ENCODE measurements at places on chromosomes 2 and 18.
A peak's percentile ranks its signal among the peaks of the same experiment; 100 is the strongest.

GRCh38 chr2:65053199-65053598, 3.0 kb upstream of the CEP68 start:
- no peaks in the 10 kb centered on the region for H3K36me3 ChIP-seq
- H3K4me1 ChIP-seq, result peaks cover 20% of the 10 kb centered on the region
- H3K27me3 ChIP-seq, result no peaks in the 10 kb centered on the region
- no peak for DNase-seq
- no peak overlapping the region for H3K4me3 ChIP-seq
- H3K27ac ChIP-seq, result no peak overlapping the region

GRCh38 chr18:60445341-60445740, 72.8 kb upstream of the MC4R start:
- peaks cover 14% of the 10 kb centered on the region for H3K27me3 ChIP-seq
- no peak overlapping the region for H3K4me3 ChIP-seq
- DNase-seq, result no peak
- no peak overlapping the region for H3K27ac ChIP-seq

- H3K36me3 ChIP-seq, result peaks cover 3% of the 10 kb centered on the region
- DNase-seq, result no peak
- H3K4me1 ChIP-seq, result peaks cover 33% of the 10 kb centered on the region
Measured at GRCh38 chr2:46296216-46296839, 879 bp upstream of the EPAS1 start.

- H3K4me1 ChIP-seq, result no peaks in the 10 kb centered on the region
- no peaks in the 10 kb centered on the region for H3K27me3 ChIP-seq
- no peak overlapping the region for H3K4me3 ChIP-seq
- H3K36me3 ChIP-seq, result peaks cover 33% of the 10 kb centered on the region
Measured at GRCh38 chr18:76909439-76909838, 87.1 kb downstream of the ZNF236 start.

- peaks cover 3% of the 10 kb centered on the region for H3K36me3 ChIP-seq
- no peak overlapping the region for H3K4me3 ChIP-seq
- no peaks in the 10 kb centered on the region for H3K4me1 ChIP-seq
- H3K27me3 ChIP-seq, result no peaks in the 10 kb centered on the region
Measured at GRCh38 chr2:163198972-163199371, 360.4 kb upstream of the KCNH7 start.

- no peak overlapping the region for H3K27ac ChIP-seq
- no peak overlapping the region for H3K4me3 ChIP-seq
- H3K4me1 ChIP-seq, result no peaks in the 10 kb centered on the region
- peaks cover 12% of the 10 kb centered on the region for H3K27me3 ChIP-seq
- peaks cover 3% of the 10 kb centered on the region for H3K36me3 ChIP-seq
Measured at GRCh38 chr2:113686537-113686936, 59.5 kb downstream of the RABL2A start.

DNA sequence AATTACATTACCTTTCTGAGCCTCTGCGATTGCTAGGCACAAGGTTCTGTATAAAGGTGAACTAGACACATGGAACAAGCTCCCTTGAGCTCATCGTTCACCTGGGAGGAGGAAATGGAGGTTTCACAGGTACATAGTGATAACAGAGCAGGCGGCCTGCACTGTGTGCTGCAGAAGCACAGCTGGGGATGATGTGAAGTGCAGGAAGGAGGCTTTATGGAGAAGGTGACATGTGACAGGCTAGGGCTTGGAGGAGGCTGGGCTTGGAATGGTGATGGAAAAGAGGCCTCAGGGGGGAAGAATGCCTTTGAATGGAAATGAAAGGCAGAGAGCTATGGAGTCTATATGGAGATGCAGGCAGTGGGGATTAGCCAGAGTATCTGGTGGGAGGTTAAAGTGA, 22.9 kb downstream of the MARCHF4 start:
- H3K27me3 ChIP-seq, result no peaks in the 10 kb centered on the region
- H3K4me3 ChIP-seq, result no peak overlapping the region
- DNase-seq, result no peak
- H3K27ac ChIP-seq, result no peak overlapping the region

- no peaks in the 10 kb centered on the region for H3K36me3 ChIP-seq
- H3K27me3 ChIP-seq, result no peaks in the 10 kb centered on the region
- H3K4me3 ChIP-seq, result peak overlapping the region; percentile 55
- H3K27ac ChIP-seq, result peak overlapping the region; percentile 100
- peaks cover 81% of the 10 kb centered on the region for H3K4me1 ChIP-seq
- DNase-seq, result no peak
Measured at GRCh38 chr2:11406958-11407381, 59.0 kb downstream of the E2F6 start.

DNA sequence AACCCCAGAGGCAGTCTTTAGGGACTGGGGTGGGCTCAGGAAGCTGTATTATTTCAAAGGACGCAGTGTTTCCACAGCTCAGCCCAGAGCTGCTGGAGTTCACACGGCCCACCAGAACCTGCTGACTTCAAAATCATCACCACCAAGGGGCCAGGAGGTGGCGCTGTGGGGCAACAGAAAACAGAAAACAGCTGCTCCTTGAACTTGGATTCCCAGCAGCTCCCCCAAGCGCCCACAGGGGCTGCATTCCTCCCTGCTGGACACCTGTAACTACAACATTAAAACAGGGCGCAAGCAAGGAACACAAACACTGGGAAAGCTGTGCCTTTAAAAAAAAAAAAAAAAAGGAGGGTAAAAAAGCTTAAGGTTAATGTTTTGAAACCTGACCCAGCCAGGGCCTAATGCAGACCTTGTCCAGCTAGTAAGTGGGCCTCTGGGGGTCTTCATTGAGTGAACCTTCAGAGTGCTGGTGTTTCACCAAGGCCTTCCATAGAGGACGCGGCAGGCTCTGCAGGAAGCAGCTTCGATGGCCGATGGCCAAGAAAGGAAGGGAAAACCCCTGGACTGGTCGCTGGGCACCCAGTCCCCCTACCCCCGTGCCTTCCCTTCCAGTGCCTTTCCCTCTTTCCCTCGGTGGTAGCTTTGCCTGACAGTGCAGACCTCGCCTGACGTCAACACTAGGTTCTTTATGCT, 25.9 kb downstream of the MLPH start:
- no peaks in the 10 kb centered on the region for H3K4me1 ChIP-seq
- H3K27me3 ChIP-seq, result no peaks in the 10 kb centered on the region
- no peaks in the 10 kb centered on the region for H3K36me3 ChIP-seq
- DNase-seq, result peak; percentile 87
- no peak overlapping the region for H3K27ac ChIP-seq

- no peak overlapping the region for H3K4me3 ChIP-seq
- H3K27me3 ChIP-seq, result peaks cover 16% of the 10 kb centered on the region
- H3K27ac ChIP-seq, result no peak overlapping the region
- peaks cover 5% of the 10 kb centered on the region for H3K4me1 ChIP-seq
Measured at GRCh38 chr2:128664499-128664971, 345.9 kb upstream of the HS6ST1 start.

- H3K27me3 ChIP-seq, result peaks cover 23% of the 10 kb centered on the region
- H3K4me1 ChIP-seq, result no peaks in the 10 kb centered on the region
- no peak overlapping the region for H3K27ac ChIP-seq
Measured at GRCh38 chr2:40797120-40797519, 345.2 kb upstream of the SLC8A1 start.

GRCh38 chr18:74516271-74517235, 17.7 kb upstream of the CNDP1 start:
- H3K36me3 ChIP-seq, result peaks cover 45% of the 10 kb centered on the region
- H3K4me1 ChIP-seq, result no peaks in the 10 kb centered on the region
- H3K27ac ChIP-seq, result no peak overlapping the region
- H3K4me3 ChIP-seq, result no peak overlapping the region
- no peaks in the 10 kb centered on the region for H3K27me3 ChIP-seq
- no peak for DNase-seq

DNA sequence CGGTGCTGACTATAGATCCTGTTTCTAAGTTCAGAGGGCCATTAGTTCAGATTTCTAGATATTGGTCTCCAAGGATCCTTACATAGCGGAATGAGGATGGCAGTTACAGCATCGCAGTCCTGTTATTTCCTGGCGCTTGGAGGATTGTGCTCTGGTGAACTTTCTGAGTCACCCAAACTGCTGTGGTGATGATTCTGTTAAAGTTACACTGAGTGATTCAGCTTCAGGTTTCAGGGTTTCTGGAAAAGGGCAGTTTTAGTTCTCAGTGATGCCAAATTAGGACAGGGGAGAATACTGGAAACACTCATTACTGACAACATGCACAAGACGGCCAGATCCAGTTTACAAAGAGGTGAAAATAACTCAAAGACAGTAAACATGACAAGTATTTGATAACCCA, 52.1 kb upstream of the ANKRD62 start:
- DNase-seq, result no peak
- no peak overlapping the region for H3K4me3 ChIP-seq
- peaks cover 23% of the 10 kb centered on the region for H3K4me1 ChIP-seq
- no peaks in the 10 kb centered on the region for H3K36me3 ChIP-seq
- H3K27me3 ChIP-seq, result no peaks in the 10 kb centered on the region

DNA sequence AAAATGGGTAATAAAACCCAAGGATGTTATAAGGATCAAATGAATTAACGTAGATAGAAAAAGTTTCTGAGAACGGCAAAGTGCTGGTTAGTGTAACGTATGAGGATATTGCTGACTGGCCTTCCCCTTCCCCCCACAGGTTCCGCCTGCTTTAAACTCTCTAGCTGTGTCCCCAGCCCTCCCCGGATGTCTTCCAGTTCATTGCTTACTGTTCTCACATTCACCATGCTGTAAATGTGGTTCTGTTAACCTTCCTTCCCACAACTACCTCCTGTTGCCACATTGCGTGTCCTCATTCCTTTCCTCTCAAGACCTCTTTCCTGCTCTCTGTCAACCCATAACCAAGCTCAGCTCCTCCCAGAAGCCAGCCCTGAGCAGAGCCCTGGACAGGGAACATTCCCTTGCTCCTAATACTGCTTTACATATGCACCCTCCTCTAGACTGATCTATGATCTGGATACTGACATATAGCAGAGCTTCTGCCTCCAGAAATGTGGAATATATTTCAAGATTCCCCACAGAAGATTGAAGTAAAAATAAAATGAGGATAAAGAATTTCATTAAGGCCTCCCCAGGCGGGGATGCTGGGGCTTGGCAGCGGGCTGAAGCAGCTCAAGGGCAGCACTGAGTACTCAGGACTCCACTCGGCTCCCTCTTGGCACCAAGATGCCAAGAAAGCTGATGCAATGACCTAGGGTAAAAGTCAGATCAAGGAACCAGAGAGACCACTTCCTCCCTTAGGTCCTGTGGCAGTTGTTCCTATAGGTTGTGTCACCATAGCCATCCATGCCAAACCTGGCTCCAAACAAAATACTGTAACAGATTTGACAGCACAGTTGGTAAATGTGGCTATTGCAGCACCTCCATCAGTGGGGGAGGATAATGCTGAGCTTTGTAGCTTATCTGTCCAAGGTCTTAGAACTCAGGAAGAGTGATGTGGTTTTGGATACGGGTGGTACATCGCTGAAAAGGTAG, 136.4 kb upstream of the PIK3C3 start:
- peaks cover 21% of the 10 kb centered on the region for H3K27me3 ChIP-seq
- no peaks in the 10 kb centered on the region for H3K4me1 ChIP-seq

GRCh38 chr2:157327200-157327599, 1.6 kb upstream of the ERMN start:
- peaks cover 26% of the 10 kb centered on the region for H3K4me1 ChIP-seq
- no peaks in the 10 kb centered on the region for H3K36me3 ChIP-seq
- no peak overlapping the region for H3K27ac ChIP-seq
- peaks cover 7% of the 10 kb centered on the region for H3K27me3 ChIP-seq
- no peak overlapping the region for H3K4me3 ChIP-seq

- peaks cover 14% of the 10 kb centered on the region for H3K4me1 ChIP-seq
- no peaks in the 10 kb centered on the region for H3K27me3 ChIP-seq
- H3K36me3 ChIP-seq, result peaks cover 9% of the 10 kb centered on the region
- no peak overlapping the region for H3K4me3 ChIP-seq
Measured at GRCh38 chr2:38322224-38322914, 54.7 kb downstream of the ATL2 start.

- H3K27me3 ChIP-seq, result peaks cover 2% of the 10 kb centered on the region
- peak overlapping the region; percentile 69 for H3K4me3 ChIP-seq
- H3K36me3 ChIP-seq, result no peaks in the 10 kb centered on the region
- no peak for DNase-seq
- H3K4me1 ChIP-seq, result peaks cover 18% of the 10 kb centered on the region
Measured at GRCh38 chr18:75638223-75638775, 210.8 kb upstream of the SMIM21 start.

DNA sequence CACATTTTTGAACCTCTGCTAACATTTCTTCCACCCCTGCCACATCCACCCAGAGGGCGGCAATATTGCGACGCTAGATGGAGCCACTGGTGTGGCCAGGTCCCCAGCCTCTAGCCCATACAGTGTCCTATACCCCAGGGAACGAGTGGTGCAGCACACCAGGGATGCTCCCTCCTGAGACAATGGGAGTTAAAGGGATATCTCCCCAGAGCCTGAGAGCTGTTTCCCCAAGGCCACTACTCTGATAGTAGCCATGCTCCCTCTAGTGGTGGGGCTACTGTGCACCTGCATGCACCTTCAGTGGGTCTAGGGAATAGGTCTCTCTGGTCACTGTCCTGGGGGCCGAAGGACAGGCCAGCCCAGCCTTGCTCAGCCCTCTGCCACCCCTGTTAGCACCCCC, 336.4 kb upstream of the FSHR start:
- no peaks in the 10 kb centered on the region for H3K27me3 ChIP-seq
- H3K27ac ChIP-seq, result no peak overlapping the region

DNA sequence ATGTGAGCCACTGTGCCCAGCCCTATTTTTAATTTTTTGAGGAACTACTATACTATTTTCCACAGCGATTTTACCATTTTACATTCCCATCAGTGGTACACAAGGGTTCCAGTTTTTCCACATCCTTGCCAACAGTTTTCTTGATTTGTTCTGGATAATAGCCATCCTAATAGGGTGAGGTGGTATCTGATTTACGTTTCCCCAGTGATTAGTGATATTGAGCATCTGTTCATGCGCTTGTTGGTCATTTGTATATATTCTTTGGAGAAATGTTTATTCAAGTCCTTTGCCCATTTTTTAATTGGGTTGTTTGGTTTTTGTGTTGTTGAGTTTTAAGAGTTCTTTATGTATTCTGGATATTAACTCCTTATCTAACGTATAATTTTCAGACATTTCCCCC, 20.8 kb downstream of the TTC39C start:
- H3K27ac ChIP-seq, result no peak overlapping the region
- no peaks in the 10 kb centered on the region for H3K36me3 ChIP-seq
- DNase-seq, result no peak
- H3K4me3 ChIP-seq, result no peak overlapping the region
- peaks cover 3% of the 10 kb centered on the region for H3K4me1 ChIP-seq
- H3K27me3 ChIP-seq, result no peaks in the 10 kb centered on the region

- no peak overlapping the region for H3K4me3 ChIP-seq
- H3K27me3 ChIP-seq, result peaks cover 8% of the 10 kb centered on the region
- peak overlapping the region; percentile 14 for H3K27ac ChIP-seq
- DNase-seq, result no peak
Measured at GRCh38 chr2:58484221-58484620, 243.1 kb upstream of the FANCL start.
